ENCODE measurements at places on chromosomes 3 and 15.

DNA sequence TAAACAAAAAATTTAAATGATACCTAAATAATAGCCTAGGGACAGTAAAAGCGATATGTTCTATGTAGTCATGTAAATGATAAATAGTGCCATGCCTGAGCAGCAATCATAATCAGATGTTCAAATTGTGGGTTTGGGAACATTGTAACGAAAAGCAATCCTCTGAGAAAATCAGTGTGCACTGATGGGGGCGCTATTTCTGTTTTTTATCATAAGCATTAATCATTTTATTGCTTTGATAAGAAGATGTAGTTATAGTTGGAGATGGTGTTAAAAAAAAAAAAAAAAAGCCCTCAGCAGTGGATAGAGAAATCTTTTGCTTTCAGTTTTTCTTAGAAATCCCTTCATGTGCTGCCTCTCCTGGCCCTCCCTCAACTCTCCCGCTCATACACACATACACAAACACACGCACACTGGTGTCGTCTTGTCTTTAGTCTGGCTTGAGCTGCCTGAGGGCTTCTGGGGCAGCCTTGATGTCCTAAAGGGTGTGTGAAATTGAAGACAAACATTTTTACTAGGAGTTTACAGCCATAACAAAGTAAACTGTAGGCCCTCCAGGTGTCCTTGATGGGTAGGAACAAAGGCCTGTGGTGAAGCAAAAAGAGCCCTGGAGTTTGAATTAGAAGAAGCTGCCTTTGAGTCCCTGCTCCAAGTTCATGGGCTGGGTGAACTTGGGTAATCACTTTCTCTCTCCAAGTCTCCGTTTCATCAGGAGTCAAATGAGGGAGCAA is 428.1 kb downstream of the SOX2 start:
- no peak for DNase-seq

DNA sequence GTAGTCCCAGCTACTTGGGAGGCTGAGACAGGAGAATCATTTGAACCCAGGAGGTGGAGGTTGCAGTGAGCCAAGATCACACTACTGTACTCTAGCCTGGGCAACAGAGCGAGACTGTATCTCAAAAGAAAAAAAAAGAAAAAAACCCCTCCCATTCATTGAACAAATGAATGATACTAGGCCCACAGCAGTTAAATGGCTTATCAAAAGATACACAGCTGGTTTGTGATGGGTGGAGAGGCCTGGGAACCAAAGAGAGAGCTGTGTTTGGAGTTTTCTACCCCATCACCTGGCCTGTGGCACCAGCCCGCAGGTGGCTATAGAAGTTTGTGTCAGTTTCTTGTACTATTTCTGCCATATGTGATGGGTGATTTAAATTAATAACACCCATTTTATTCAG is 43.1 kb upstream of the LCTL start:
- no peak for DNase-seq

DNA sequence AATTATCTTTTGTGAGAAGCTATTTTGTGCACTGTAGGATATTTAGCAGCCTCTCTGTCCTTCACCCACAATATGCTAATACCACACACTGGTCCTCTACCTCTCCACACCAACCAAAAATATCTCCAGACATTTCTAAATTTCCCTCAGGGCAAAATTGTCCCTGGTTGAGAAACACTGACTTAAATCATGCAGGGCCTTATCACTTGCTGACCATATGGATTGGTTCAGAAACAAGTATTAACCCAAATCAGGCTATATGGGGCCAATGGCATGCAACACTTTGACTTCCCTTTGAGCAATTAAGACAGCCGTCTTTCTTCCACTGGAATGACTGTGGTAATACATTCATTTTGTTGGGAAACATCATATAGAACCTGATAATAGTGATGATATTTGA is 251.1 kb downstream of the CNTN3 start:
- DNase-seq: no peak

- no peak for DNase-seq
These were observed 243.2 kb downstream of the NSUN3 start for GRCh38 chr3:94305835-94306611.

GRCh38 chr15:88113613-88114308 is 142.8 kb downstream of the NTRK3 start:
- DNase-seq: no peak

DNA sequence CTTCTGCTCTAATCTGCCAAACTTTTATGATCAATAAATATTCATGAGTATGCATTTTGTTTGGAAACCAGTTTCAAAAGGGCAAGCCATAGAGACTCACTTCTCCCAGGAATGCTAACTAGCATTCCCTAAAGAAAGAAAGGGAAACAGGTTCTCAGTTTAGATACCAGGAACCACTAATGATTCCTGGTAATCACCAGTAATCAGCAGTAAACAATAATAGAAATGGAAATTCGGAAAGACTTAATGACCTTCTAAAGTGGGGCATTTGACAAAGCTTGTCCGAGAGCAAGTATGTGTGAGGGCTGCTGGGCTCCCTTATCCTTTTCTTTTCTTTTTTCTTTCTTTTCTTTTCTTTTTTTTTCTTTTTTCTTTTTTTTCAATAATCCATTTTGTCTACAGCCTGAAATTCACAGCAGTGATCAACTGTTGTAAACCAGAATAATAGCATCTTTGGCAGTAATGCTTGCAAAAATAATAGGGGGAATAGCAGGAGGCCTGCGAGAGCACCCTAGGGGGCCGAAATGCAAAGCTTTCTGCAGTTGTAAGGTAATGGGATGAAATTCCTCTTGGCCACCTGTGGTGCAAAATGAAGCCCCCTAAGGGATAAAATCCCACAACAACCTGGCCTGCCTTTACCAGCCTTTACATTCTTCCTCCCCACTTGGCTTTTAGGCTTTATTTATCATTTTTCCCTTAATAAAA is 253.2 kb downstream of the ZPLD1 start:
- DNase-seq: no peak

DNA sequence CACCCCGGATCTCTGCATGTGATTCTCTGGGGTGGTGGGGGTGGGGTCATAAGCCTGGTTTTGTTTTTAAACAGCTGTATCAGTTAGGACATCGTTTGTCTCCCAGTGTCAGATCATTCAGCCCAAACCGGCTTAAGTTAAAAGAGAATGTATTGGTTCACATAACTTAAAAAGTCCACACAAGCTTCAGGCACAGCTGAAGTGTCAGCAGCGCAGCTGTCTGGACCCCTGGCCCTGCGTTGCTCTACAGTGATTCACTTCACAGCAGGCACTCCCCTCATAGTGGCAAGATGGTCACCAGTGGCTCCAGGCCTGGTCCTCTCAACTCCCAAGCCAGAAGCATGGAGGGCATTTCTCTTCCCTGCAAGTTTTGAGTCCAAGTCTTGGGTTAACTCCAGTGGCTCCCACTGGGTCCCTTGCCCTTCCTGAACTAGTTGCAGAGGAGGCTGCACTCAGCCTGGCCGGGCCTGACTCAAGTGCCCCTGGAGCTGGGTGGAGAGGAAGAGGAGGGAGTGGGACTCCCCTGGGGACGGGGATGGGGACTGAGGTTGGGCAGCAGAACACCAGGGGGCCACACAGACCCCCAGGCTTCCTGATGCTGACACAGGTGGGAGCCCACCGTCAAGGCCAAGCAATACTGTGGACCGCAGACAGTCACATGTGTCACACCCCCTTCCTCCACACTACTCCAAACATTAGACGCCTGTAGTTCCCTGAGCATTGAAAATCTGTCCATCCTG is 28.9 kb upstream of the GP9 start:
- no peak for DNase-seq

- DNase-seq: no peak
These were observed 79.4 kb downstream of the RPLP1 start for GRCh38 chr15:69532066-69532465.

DNA sequence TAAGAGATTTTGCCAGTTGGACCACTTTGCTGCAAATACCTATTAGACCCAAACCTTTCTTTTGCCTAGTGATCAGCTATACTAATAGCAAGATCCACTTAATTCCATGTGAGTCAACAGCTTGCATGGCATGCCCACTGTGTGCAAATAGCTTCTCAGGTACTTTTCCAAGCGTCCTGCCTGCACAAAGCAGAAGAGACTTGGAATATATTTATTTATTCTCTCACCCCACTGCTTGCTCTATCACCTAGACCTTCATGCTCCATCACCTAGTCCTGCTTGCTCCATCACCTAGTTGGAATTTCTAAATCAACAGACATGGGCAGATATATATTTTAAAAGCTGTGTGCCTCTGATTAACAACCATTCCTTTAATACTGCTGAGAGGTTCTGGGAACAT is 47.6 kb downstream of the MBNL1 start:
- no peak for DNase-seq

DNA sequence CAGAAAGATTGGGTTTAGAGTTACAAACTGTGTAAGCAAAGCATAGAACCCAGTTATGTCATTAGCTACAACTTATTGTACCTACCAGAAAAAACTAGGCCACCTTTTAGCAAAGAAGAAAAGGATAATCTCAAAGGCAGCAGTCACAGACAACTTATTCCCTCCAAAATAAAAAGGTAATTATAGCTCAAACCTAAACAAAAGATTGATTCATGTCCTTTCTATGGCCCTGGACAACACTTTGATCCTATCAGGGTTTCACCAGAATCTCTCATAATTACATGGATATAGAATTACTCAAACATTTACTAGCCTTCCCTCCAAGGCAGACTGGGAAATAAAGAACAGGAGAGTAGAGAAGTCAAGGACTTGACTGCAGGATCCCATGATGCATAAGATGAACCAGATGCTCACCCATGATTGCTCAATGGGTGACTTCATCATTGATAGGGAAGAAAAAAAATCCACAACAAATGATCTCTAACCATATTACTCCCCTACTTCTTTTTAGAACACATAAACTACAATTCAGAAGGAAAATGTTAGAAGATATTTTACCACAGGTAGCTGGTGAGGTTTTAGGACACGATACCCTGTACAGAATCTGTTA is 17.4 kb downstream of the DET1 start:
- DNase-seq: peak; percentile 25

DNA sequence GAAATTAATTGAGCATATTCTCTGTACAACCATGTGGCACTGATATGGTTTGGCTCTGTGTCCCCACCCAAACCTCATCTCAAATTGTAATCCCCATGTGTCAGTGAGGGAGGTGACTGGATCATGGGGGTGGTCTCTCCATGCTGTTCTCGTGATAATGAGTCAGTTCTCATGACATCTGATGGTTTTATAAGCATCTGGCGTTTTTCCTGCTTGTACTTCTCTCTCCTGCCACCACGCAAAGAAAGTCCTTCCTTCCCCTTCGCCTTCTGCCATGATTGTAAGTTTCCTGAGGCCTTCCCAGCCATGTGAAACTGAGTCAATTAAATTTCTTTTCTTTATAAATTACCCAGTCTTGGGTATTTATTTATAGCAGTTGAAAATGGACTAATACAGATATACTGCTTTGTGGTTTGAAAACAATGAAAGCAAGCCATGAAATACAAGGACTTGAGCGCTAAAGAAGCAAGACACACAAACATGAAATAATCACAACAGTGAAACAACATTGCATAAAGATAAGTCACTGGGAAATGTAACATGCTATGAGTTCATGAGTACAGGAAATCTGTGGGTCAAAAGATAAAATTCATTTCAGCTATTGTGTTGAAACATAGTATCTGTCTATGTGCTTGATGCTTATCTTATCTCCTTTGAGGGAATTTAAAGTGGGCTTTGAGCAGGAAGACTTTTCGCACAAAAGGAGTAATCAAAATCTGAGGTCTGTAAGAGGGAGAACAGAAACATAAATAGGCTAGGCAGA is 288.7 kb downstream of the GBE1 start:
- no peak for DNase-seq

DNA sequence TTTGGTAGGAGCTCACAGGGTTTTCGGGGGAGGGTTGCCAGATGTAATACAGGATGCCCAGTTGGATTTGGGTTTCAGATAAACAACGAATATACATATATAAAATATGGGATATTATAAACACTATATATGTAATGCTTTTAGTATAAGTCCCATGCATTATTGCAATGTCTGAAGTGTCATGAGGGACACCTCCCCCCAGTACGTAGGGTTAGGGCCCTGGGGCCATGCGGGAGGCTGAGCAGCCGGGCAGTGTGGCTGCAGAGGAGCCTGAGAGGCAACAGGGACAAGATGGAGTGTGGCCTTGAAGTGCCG is 148.9 kb downstream of the SMAD6 start:
- no peak for DNase-seq

- peak; percentile 18 for DNase-seq
These were observed 28.5 kb upstream of the CMSS1 start for GRCh38 chr3:99789011-99789721.

- no peak for DNase-seq
These were observed 137.1 kb downstream of the ADAMTS9 start for GRCh38 chr3:64550745-64551144.

Data from AG09319 (cell line).